ENCODE measurements at places on chromosomes 5 and 9.

GRCh38 chr9:87063246-87063645, 115.9 kb upstream of the GAS1 start:
- DNase-seq: no peak

DNA sequence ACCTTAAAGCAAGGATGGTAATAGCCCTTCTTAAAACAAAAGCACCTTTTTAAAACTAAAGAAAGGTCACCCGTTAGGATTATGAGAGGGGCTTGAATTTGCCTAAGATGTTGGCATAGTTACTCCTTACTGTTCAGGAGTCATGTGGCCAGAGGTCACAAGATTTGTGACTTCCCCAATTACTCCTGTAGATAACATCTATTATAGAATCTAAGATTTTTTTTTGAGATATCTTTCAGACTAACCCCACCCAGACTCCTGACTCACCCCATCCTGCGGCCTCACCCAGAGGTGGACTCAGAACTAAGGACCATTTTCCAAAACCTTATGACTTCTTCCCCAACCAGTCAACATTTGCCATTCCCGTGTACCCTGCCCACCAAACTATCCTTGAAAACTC, 2.4 kb downstream of the CD180 start:
- no peak for DNase-seq

DNA sequence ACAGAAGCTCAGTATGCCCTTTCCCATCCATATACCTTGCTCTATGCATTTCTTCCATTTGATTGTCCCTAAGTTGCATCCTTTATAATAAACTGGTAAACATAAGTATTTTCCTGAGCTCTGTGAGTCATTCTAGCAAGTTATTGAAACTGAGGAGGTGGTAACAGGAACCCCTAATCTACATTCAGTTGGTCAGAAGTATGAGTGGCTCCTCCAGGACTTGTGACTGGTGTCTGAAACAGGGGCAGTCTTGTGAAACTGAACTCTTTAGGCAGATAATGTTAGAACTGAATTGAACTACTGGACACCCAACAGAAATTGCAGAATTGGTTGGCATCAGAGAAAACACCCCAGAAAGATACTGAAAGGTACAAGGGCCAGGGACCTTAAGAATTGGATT, 133.1 kb upstream of the POU5F2 start:
- DNase-seq: no peak

- DNase-seq: no peak
These were observed 32.1 kb downstream of the PTPA start for GRCh38 chr9:129143031-129143927.

GRCh38 chr5:168159425-168159824, 132.0 kb upstream of the WWC1 start:
- DNase-seq: no peak

DNA sequence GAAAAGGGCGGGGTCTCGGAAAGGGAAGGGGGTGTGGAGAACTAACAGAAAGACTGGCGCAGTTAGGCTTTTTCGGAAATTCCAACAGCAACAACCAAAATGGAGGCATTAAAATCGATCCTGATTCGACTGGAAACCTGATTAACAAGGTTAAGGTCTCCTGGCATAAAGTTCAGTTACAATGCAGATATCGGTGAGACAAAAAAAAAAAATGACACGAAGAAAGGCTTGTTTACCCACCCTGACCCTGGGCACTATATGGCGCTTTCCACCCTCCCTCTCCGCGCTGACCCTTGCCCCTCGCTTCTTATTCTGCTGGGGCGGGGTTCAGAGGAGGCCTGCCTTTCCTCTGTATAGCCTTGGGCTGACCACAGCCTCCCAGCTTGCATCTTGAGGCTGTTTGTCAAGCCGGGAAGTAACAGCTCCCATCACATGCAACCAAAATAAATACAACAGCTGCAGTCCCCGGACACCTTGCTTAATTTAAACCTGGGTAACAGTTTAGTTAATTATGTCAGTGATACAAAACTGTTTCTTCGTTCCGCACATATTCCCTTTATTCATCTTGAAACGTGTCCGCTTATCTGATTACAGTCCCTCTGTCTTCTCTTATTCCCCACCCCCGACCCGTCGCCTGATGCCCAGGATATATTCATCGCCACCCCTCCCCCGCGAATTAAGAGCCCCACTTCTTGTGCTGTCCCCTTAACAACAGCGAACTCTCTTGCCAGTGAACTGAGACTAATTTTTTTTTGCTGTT, 795 bp upstream of the PJA2 start:
- peak; percentile 7 for DNase-seq

GRCh38 chr9:108383796-108384195, 472.0 kb downstream of the ACTL7B start:
- DNase-seq: no peak

DNA sequence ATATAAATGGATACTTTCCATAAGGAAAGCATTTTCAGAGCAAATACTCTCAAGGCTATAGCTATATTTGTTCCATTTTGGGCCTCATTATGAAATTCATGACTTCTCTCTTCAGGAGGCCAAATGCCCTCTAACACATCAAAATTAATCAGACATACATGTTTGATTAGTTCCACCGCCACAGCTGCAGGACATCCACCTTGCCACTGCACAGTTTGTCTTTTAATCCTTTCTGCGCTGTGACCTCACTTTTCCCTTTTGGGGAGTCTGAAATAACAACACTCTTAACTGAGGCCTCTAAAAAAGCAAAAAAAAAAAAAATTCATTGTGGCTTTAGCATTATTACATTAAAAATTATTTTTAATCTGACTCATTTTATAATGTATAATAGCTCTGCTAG, 279.1 kb upstream of the CDH12 start:
- DNase-seq: no peak

- DNase-seq: no peak
These were observed 146.9 kb downstream of the RORB start for GRCh38 chr9:74644023-74644422.

GRCh38 chr5:180431932-180432331, 62.2 kb upstream of the CNOT6 start:
- DNase-seq: no peak

DNA sequence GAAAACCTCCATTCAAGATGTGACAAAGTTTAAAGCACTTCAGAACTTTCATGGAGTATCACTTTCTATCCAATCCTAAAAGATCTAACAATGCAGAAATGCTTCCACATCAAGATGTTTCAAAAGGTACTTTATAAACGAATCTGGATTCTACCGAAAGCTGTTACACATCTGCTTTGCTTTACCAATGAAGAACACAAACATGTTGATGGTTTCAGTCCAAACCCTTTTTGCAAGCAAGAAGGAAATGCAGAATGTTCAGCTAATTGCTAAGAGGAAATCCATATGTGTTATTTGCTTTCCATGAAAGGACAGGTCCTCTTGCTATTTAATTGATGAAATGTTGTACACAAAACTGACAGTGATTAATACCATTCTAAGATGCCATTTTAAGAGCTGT, 419.6 kb downstream of the EFNA5 start:
- DNase-seq: no peak

- DNase-seq: no peak
These were observed 108.7 kb downstream of the CFAP90 start for GRCh38 chr5:7742241-7742656.

DNA sequence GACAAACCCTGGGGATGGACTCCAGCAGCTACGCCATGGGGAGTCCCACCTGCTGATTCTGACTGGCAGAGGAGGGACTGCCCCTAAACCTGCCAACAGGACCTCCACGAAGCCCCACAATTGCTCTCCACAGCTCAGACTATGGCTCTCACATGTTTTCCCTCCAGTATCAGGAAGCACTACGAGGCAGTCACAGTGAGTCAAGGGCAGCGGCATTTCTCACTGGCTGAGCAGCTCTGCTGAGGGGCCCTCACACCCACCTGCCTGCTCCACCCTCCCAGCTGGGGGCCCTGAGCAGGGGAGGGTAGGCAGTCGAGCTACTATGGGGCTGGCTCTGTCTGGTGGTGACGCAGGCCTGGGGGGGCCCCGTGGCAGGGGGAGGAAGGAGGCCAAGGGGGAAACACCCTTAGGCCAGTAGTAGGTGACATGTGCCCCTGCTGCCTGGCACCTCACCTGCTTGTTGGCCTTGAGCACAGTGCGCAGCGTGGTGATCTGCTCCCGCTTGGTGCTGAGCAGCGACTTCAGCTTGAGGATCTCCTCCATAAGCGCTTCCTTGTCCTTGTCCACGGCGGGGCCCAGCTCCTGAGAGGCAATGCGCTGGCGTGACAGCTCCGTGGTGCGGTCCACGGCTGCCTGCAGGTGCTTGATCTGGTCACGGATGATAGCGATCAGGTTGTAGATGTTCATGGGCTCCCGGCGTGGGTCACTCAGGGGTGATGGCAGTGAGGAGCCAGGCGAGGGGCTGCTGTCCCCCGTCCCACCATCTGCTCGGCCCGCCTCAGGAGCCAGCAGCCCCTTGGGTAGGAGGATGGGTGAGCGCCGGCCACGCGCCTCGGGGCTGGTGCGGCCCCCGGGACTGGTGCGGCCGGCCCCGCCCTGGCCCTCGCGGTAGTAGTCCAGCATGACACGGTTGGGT, 46.3 kb downstream of the BICD2 start:
- DNase-seq: no peak

- no peak for DNase-seq
These were observed 24.8 kb upstream of the TOMM5 start for GRCh38 chr9:37617161-37617560.

- DNase-seq: no peak
These were observed 18.1 kb downstream of the C1QTNF2 start for GRCh38 chr5:160352308-160352707.

GRCh38 chr5:85375525-85375924, 990.8 kb upstream of the EDIL3 start:
- DNase-seq: no peak

DNA sequence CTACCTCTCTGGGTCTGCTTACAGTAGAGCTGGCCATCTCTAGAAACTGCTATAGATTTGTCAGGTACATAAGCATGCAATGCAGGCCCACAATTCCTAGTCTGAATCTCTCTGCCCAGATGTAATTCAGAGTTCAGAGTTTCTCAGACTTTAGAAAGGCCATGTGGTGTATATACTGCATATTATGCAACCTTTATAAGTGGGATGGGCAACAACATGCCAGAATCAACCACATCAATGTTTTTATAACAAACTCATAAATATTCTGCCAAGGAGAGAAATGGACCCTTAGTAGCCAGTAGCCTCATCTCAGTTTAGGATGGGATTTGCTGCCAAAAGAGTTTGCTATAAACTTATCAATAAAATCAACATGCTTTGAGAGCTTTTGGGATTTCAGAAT, 78.8 kb downstream of the SLC1A1 start:
- DNase-seq: no peak

DNA sequence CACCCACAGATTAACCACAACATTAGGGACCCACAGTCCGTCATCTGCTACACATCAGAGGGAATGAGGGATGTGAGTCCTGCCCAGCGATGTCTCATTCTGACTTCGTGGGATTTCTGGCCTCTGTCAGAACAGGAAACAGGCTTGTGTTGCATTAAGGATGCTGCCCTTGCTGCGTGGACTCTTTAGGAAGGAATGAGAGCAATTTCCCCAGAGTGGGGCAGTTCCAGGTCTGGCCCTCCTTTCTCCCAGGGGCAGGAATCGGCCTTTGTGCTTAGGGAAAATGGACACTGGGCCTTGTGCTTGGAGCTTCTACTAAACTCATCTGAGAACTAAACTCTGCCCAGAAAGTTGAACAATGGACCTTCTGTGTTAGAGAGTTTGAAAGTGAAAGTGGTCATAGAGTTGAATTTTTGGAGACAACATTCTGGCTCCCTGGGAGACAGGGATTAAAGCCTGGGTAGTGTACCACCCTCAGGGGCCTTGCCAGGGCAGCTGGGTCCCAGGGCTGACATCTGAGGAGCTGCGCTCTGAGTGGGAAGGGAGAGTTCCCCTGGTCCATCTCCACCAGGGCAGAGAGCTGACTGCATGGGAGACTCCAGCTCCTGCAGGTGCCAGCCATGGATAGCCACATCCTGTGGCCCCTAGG, 37.8 kb upstream of the S1PR3 start:
- DNase-seq: no peak

- no peak for DNase-seq
These were observed 178.5 kb upstream of the MSX2 start for GRCh38 chr5:174545926-174546325.

DNA sequence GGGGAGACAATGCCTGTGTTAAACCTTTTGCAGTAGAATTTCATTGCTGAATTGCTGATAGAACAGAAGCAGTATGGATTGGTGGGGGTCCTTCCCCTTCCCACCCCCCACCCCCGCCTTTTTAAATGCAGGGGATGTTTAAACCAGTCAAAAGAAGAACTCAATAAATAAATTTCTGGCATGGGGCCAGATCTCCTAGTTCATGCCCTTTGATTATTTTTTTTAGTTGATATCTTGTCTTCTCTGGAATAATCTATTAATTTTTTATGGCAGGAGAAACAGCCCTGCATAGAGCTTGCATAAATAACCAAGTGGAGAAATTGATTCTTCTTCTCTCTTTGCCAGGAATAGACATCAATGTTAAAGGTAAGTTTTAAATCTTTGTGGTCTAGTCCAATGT, 72.8 kb downstream of the SLF1 start:
- DNase-seq: no peak

- no peak for DNase-seq
These were observed 41.7 kb downstream of the SMIM15 start for GRCh38 chr5:61120534-61120933.

DNA sequence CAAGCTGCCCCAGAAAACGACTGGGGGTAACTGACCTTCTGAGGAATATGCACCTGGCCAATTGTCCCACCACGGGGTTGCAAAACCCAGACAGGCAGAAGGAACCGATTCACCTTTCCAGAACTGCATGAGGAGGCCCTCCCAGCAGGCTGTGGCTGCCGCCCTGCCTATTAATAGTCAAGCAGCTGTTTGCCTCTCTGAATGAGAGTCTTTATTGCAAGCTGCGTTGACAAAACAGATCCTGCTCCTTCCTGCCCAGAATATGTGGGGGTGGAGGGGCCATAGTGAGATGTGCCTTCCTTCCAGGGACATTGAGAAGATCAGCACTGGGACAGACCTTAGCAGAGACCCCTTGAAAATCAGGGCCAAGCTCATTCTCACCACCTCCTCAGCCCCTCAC, 18.3 kb upstream of the TCOF1 start:
- no peak for DNase-seq

GRCh38 chr9:82115900-82116299, 127.3 kb downstream of the SPATA31D1 start:
- no peak for DNase-seq

GRCh38 chr5:135364421-135365262, 34.4 kb downstream of the MACROH2A1 start:
- no peak for DNase-seq

GRCh38 chr9:21294904-21295538, 10.1 kb downstream of the IFNA5 start:
- DNase-seq: no peak

All from cerebellar nuclear complex (tissue), 1 donor.